ENCODE measurements at places on chromosomes 3 and 15. TPM values are rescaled to one million over a fixed set of nuclear protein-coding genes. Genes with fewer than 3 reads are reported as not detected.

DNA sequence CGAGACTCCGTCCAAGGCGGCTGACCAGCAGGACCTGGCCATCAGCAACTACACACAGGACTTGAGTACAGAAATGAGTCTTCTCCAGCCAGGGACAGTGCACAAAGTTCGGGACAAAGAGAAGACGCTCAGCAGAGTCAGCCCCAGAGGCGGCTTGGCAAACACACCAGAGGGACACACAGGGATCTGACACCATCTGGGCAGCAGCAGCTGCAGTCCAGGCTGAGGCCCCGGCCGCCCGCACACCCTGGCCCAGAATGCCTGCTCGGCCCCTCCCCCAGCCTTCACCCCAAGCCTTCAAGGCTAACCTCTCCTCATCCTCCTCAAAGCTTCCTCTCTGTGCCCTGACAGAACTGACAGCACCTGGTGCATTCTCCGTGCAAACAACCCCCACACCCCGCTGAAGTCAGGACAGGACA, 61.1 kb downstream of the XXYLT1 start:
- no peak for DNase-seq

DNA sequence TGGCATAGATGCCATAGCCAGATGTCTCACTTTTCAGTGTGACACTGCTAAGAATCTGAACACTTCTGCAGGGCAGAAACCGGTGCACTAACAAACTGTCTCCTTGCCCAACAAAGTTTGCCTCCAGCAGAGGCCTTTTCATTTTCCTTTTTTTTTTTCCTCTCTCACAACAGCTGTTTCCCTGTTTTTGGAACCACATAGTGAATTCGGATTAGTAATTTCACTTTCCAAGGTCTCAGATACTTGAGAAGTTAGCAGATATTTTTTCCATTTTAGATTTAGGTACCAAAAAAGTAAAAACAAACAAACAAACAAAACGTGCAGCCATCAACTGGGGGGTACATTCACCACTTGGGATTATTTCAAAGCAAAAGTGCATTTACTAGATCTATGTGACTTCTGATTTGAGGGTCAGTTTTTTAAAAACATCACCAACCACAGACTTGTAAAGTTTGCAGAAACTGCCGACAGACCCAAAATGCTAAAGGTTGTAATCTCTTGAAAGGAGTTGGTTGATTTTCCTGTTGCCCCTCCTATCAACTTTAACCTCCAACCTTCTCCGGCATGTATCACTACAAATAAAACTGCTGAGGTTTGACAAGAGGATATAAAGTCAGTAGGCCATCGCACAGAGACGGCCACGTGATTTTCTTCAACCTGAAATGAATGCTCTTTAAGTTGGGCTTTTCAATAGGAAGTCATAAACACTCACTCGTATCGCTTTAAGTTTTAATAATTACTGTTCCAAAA, 169.1 kb downstream of the CDIN1 start:
- DNase-seq, result no peak

GRCh38 chr3:11201251-11202019, 47.1 kb downstream of the HRH1 start:
- DNase-seq, result no peak

DNA sequence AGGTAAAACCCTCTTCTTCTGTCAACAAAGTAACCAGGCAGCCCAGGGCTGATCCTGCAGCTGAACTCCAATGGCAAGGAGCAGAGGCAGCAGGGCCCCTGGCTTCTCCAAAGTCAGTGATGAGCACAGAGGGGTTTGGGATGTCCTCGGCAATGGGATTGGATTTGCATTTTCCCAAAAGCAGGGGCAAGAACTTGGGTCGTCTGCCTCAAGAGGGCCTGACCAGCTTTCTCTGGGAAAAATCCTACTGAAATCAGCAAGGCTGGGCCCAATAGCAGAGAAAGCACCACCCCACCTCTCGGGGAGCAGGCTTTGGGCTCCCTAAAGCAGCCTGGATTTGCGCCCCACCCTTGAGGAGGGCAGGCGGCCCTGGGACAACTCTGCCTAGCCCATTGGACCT, 210.0 kb upstream of the IGF1R start:
- no peak for DNase-seq

PLA2G4D gene
- total RNA-seq, result not detected

GRCh38 chr3:176633511-176633910, 563.8 kb downstream of the TBL1XR1 start:
- DNase-seq, result no peak
